Spinal cord (tissue), 10 donors: ENCODE measurements at places on chromosomes 16 and 17. TPM values are rescaled to one million over a fixed set of nuclear protein-coding genes. Genes with fewer than 3 reads are reported as not detected.

The GRB7 gene
- not detected for total RNA-seq

The FN3K gene
- total RNA-seq = 11.7 TPM

The GSDMA gene
- 0.61 TPM for total RNA-seq

The HBA1 gene
- total RNA-seq = 1,778 TPM

The KLHL10 gene
- total RNA-seq = 0.11 TPM

DNA sequence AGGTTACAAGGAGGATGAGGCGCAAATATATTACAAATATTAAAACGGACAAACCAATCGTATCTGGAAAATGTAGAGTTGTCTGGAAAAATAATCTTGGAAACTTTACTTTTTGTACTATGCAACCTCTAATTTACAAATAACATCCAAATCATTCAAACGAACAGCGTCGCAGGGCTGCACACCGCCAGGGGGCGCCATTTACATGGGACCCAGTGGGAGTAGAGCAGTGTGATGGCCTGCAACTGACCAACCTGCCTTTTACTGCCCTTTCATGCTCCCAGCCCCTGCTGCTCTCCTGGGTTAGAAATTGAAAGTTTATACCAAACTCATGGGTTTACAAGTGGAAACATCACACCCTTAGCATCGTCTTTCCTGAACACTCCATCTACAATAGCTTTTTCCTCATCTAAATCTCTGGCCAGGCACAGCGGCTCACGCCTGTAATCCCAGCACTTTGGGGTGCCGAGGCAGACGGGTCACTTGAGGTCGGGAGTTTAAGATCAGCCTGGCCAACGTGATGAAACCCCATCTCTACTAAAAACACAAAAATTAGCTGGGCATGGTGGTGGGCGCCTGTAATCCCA is 10.0 kb downstream of the PITPNC1 start:
- peak; percentile 50 for DNase-seq

- no peak for DNase-seq
Observed at GRCh38 chr16:2256531-2257140, 5.2 kb upstream of the ECI1 start.

DNA sequence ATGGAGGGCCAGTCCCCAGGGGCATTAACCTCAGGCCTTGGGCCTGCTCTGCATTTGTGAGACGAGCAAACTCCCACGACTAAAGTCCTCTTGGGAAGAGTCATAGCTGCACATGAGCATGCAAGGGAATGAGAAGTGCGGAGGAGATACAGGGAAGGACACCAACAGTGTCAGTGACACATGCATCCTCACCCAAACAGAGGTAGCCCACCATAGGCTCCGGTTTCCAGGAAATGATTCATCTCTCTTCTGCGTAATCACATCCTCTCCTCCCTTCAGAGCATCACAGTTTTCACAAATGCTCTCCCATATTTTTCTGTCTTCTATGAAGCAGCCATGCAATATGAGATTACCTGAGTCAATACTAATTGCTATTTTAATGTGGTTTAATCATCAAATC is 725.7 kb upstream of the GOT2 start:
- DNase-seq = no peak

DNA sequence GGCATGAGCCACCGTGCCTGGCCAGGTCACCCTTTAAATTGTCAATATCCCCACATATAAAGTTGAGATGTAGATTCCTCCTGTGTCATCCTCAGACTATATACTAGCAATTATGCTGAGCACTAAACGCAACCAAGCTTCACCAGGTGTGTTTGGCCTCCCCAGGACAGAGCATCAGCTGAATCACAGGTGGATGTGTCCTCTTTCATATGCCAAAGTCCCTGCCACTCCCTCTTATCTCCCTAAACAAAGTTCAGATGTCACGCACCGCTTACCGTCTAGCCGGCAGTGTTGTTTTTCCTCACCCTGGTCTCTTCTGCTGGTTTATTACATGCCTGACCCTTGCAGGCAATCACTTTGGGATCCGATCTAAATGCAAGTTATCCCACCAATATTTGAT is 43.8 kb upstream of the ARHGAP44 start:
- no peak for DNase-seq

- no peak for DNase-seq
Observed at GRCh38 chr17:42190491-42191274, 3.6 kb downstream of the GHDC start.

GRCh38 chr16:75318737-75319136 is 67.3 kb upstream of the BCAR1 start:
- no peak for DNase-seq

- no peak for DNase-seq
Observed at GRCh38 chr16:3051494-3051893, 5.1 kb downstream of the MMP25 start.

DNA sequence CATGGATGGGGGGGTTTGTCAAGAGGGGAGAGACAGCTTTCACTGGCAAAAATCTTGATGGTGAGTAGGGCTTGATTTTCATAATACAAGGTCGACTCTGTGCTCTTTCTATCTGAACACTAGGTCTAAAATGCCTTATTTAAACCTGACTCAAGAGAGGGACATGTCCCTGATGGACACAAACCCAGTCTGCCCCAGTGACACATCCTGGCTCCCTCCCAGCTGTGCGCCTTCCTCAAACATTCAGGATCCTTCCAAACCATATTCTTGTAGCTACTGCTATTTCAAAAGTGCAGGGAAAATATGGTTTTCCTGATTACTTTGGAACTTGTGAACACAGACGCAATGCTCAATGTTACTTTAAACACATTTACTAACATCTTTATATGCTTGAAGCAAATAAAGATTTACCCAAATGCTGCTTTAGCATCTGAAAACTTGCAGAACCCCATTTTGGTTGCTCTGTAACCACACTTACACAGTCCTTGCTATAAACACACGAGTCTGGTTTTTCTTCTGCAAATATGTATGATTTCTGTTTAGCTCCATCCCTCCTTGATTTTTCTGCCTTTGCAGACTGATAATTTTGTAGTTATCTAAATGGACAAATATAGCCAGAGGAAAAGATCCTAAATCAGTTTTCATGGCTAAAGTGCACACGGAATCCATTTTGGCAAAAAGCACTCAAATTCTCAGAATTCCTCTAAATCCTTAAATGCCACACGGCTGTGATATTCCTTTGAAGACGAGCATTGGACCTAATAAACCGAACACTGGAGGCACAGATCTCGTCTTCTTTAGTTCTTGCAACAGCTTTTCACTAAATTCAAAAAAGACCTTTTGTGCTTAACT is 499.9 kb upstream of the ZFHX3 start:
- no peak for DNase-seq

DNA sequence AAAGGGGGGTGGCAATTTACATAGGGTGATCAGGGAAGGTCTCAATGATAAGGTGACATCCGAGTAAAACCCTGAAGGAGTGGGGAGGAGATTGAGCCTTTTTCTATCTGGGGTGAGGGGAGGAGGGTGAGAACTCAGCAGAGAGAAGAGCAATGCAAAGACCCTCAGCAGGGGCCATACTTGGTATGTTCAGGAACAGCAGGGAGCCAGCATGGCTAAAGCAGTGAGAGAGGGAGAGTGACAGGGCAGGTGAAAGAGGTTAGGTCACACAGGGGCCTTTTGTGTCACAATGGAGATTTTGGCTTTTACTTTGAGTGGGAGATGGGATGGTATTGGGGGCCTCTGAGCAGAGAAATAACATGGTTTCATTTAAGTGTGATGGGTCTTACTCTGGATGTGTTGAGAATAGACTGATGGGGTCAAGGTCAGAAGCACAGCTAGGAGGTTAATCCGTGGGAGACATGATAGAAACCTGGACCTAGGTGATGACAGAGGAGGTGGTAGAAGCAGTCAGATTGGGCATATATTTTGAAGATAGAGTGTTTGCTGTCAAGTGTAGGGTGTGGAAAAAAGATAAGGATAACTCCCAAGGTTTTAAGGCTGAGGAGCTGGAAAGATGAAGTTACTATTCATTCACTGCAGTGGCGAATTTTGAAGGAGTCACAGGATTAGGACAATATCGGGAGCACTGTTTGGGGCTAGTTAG is 6.2 kb downstream of the SP2 start:
- no peak for DNase-seq

DNA sequence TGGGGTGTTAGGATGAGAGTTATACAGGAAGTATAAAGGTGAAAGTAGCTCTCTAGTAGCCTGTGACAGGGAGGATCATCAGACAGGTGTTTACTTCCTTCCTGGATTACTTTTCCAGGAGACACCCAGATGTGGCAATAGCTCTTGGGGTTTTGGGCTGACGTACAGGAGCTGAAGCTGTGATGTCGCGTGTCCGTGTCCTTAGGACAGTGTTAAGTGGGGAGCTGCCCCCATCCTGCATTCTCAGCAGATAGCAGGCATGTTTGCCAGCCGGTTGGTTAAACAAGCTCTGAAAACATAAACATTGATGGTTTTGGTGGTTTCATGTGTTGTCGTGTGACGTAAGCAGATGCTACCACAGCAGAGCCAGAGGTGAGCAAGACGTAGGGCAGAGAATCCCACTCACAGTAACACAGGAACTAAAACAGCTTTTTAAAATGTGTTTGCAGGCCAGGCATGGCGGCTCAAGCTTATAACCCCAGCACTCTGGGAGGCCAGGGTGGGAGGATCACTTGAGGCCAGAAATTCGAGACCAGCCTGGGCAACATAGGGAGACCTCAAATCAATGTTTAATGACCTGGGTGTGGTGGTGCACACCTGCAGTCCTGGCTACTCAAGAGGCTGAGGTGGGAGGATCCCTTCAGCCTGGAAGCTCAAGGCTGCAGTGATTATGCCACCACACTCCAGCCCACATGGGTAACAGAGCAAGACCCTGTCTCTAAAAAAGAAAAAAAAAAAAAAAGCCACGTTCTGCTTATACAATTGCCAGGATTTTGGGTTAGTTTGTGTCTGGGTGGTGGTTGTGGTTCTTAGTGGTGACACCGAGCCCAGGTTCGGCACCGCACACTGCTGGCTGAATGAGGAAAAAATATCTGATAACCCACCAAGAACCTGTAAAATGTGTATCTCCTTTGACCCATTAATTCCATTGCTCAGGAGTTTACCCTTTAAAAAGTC is 18.2 kb upstream of the IL17C start:
- DNase-seq = no peak

- no peak for DNase-seq
Observed at GRCh38 chr16:68299571-68300453, 10.9 kb downstream of the SLC7A6OS start.
